ENCODE measurements at places on chromosomes 12 and 14.
A peak's percentile ranks its signal among the peaks of the same experiment; 100 is the strongest.

DNA sequence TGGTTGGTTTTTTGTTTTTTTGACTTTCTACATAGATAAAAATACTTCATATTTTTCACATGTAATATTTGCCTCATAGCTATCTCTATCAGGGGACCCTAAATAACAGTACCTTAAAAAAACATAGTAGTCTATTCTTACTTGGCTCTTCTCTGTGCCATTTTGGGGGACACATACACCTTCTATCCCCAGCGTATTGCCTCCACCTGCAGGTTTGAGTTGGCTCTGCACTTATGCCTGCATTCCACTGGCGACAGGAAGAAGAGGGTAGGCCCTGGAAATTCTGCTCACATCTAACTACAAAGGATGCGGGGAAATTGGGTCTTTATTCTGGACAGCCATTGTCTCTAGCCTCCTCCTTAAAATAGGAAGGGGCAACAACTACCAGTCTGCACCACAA is 13.8 kb upstream of the IFI27L2 start:
- no peak for DNase-seq

- DNase-seq: no peak
These were observed 15.0 kb upstream of the GALNT16 start for GRCh38 chr14:69244946-69245345.

DNA sequence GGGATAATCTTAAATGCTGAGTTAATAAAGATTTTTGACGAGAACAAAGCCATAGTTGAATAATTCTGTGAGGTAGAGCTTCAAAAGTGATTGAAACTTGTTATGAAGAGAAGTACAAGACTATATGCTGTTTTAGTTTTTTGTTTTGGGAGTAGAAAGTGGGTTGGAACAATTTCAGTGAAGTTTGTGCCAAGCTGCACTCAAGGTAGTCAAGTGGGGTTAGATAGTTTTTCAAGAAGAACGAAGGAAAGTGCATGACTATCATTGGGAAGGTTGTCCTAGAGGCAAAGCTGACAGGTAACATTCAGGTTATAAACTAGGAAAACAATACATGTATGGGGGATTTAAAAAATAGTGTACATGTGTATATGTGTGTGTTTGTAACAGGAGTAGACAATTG is 16.2 kb downstream of the FUT8 start:
- DNase-seq: no peak

DNA sequence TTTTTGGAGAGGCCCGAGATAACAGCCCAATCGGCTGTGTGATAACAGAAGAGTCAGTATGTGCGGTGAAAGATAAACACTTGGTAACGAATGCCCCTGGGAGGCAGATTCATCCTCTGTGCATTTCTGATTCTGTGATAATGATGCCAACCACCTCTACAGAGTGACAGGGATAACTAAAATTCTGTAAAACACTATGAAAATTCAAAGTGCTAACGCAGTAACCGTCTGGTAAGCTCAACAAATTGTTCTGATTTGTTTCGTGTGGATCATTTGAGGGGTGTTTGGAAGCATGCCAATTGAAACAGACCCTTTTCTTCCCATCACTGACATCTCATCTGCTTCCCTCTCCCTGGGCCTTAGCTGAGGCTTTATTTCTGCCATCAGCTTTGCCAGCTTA is 76.3 kb downstream of the ESR2 start:
- DNase-seq: no peak

- DNase-seq: no peak
These were observed 16.7 kb downstream of the PDE1B start for GRCh38 chr12:54565986-54566544.

DNA sequence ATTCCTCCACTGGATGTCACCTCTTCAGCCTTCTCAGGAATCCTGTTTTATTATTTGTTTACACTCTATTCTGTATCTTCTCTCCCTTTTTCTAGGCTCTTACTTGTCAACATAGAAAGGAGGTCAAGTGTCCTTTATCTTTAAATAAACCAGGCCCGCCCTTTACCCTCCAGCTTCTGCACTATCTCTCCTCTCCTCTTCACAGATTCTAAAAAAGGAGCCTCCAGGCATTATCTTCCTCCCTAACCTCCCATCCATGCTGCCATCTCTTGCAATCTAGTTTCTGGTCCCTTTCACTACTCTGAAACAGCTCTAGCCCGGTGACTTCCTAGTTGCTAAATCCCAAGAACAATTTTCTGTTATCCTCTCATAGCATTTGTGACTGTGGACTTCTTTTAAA is 24.1 kb upstream of the ARID2 start:
- DNase-seq: no peak

DNA sequence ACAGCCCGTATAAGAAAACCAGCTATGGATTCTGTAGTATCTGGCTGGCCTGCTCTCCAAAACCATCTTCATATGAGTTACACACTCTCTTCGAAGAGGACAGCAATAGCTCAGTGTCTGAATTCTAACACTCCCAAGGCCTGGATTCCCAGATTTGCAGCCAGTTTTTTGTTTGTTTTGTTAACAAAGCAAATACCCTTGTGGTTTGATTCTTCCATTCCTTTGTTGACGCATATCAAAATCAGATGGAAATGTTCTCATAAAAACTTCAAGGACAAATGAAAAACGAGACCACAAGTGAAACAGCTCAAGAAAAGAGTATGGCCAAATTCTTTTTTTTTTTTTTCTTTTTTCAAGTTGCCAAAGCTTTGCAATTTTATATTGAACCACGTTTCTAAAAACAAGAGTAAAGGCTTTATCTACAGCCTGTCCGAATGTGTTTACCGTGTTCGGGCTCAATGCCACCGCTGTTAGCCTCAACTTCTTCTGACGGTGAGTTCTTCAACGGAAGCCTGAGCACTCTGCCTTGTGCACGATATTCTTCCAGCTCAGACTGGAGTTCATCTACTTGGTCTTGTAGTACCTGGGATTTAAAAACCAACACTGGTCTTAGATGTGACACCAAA is 67.5 kb downstream of the NIN start:
- no peak for DNase-seq

GRCh38 chr14:94963051-94963450 is 193.1 kb upstream of the GSC start:
- no peak for DNase-seq

GRCh38 chr12:92193063-92193462 is 47.4 kb upstream of the BTG1 start:
- DNase-seq: no peak

DNA sequence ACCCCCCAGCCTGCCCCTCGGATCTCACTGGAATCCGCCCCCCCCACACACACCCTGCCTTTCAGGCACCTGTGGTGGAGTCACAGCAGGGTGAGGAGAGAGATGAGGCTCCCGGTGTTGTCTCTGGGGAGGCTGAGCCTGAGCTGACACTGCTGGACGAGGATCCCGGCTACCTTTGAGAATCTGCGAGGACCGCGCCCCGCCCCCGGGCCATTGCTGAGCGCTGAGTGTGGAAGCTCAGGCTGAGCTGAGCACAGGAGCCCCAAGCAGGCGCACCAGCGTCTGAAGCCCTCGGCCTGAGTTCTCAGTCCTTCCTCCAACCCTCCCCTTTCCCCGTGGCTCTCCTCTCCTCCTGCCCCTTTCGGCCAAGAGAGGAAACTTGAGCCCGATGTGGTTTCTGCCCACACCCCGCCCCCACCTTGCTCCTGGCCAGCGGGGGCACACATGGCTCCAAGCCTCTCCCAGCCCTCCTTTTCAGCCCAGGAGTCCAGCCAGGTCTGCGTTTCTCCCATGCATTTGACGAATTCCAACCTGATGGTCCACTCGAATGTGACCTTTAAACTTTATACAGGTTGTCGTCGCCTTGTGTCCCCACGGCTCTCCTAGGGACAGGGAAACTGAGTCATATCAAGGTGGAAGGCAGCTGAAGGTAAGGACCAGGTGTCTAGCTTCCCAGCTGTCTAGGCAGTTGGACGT is at the start of gene NFE2:
Gene NFE2, minus strand, starts transcription at position 284 of the 696 bp plus-strand sequence. CDS start 5,767 bp downstream, outside the sequence.
- peak; percentile 80 for DNase-seq

- DNase-seq: no peak
These were observed 9.4 kb upstream of the KIF26A start for GRCh38 chr14:104128981-104129380.

DNA sequence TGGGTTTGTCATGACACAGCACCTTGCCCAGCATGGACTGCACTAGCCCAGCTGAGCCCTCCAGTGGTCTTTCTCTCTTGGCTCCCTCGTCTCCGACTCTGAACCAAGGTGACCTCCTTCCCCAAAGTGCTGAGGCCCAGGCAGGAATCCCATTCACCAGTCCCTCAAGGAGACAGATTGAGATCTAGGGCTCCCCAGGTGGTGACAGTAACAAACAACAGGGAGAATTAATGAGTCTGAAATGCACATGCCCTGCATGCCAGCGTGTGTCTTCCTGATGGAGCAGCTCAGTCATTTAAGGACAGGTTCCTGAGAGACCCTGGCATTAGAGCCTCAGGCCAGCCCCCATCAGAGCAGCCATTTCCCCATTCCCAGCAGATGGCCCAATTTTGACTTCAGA is 51.4 kb upstream of the OAS1 start:
- no peak for DNase-seq

DNA sequence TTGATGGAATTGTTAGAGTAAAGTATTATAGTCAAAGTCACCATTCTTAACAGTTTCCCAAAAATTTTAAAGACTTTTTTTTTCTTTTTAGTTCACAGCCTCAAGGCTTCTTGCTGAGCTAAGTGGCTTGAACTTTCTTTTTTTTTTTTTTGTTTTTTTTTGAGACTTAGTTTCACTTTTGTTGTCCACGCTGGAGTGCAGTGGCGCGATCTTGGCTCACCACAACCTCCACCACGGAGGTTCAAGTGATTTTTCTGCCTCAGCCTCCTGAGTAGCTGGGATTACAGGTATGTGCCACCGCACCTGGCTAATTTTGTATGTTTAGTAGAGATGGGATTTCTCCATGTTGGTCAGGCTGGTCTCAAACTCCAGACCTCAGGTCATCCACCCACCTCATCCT is 92.8 kb downstream of the SETD3 start:
- DNase-seq: no peak

- DNase-seq: no peak
These were observed 301.1 kb downstream of the DUSP6 start for GRCh38 chr12:89051065-89051677.

DNA sequence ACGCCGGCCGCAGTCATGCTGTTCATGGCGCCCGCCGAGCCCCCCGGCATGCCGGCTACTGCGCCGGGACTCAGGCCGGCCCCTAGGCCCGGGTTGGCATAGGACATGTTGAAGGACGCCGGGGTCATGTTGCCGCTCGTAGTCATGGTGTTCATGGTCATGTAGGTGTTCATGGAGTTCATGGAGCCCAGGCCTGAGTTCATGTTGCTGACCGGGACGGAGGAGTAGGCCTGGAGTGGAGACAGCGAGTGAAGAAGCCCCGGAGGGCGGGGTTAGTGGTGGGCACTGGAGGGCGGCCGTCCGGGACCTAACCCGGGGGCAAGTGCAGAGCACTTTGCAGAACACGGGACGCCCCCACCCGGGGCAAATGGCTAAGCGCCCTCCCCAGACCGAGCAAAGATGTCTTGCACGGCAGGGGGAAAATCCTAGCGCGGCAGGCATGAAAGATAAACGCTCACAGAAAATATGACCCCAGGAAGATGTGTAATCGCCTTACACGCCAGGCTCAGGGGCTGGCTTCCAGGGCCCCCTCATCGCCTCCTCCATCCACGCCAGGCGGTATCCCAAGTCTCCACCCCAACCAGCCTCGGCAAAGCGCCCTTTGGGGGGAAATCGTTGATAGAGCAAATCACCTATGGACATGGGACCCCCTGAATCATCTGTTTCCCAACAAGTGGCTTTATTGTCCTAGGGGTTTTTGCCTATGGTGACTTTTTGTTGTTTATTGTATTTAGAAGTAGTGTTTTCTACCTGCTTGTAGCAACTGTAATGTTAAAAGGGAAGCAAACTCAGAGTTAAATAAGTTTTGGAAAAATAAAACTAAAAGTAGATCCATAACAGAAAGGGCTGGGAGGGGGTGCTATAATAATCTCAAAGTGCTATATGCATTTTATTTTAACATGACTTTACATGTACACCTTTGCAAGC is 2.3 kb downstream of the FOXA1 start:
- peak; percentile 78 for DNase-seq

DNA sequence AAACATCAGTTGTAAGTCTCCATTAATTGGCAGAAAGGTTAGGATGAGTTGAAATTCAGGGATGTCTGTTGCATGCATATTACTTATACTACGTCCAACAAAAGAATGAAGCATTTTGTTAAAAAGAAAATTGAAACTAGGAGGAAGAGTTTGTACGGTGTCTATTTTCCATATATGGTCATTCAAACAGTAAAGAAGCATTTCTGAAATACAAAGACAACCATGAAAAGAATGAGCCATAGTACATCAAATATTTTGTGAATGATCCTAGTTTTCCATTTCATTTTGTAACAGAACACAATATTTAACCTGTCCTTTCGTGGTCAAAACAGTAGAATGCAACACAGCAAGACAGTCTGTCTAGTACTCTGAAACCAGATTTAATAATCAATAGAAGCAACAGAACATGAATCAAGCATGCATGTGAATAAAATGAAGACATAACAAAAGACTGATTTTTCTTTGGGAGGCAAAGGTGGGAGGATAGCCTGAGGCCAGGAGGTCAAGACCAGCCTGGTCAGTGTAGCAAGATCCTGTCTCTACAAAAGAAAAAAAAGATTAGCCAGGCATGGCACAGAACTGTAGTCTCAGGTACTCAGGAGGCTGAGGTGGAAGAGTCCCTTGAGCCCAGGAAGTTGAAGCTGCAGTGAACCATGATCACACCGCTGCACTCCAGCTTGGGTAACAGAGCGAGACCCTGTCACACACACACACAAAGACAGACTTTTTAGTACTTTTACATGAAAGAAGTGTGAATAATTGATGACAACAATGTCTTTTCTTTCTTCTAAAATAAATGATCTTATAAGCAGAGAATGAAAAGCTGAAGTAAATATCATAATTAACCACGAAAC is 156.0 kb downstream of the LRIG3 start:
- no peak for DNase-seq

GRCh38 chr14:23546450-23547035 is 5.0 kb downstream of the ZFHX2 start:
- DNase-seq: no peak

DNA sequence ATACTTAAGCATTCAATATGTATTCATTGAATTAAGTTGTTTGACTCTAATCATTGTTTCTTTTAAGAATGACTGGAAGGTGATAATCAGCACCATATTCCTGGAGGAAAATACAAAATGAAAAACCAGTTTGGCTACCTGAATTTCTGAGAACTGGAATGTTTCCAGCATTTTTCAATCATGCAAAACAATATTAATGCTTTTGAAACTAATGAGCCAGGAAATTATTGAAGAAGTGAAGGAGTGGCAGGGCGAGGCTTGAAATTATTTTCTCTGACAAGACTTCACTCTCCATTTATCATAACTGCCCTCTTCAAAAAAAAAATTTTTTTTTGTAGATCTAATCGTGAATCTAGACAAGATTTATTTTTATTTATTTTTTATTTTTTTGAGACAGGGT is 19.0 kb downstream of the TMEM19 start:
- no peak for DNase-seq

DNA sequence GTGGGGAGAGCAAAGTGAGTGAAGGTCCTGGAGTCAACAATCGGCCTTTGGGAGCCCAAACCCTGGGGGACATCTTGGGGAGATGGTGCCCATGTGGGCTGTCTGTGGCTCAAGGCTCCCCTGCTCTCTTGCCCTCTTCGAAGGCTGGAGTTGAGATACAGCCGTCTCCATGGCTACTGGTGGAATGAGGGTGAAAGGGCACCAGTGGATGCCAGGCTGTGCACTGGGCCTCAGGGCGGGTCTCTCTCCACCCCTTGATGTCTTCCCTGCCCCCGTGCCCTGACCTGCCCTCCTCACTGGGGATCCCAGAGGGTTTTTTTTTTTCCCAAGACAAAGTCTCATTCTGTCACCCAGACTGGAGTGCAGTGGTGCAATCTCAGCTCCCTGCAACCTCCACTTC is 2.0 kb upstream of the ANKRD9 start:
- DNase-seq: no peak
